Astrocyte of the spinal cord (primary cell): ENCODE measurements at places on chromosomes 3 and 15.

DNA sequence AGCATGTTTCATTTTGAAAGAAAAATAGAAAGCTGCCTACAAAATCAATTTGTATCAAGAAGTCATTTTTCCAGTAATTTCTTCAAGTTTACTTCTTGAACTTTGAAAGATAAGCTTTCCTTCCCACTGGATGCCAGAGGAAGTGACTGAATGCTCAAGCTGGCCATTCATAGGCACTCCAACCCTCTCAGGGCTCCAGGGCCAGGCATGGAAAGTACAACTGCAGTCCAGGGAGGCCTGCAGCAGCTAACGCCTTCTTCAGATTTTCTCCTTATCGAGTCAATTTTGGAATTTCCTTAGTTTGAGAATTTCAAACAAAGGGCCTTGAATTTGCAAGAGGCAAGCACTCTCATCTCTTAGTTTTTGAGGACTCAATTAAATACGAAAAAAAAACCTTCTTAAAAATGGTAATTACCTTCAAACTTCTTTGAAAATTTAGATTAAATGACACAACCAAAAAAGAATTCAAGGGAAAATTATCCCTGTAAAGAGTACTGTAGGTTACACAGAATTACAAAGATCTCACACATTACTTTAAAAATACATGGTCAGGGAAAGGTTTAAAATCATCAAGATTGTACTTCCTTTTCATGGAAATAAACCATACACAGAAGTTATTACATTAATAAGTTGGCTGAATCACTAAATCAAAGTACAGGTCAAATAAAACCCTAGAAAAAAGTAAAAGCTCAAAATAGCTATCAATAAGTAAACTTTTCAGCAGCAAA lies 2.5 kb downstream of the UBP1 start:
- peak; percentile 57 for DNase-seq

DNA sequence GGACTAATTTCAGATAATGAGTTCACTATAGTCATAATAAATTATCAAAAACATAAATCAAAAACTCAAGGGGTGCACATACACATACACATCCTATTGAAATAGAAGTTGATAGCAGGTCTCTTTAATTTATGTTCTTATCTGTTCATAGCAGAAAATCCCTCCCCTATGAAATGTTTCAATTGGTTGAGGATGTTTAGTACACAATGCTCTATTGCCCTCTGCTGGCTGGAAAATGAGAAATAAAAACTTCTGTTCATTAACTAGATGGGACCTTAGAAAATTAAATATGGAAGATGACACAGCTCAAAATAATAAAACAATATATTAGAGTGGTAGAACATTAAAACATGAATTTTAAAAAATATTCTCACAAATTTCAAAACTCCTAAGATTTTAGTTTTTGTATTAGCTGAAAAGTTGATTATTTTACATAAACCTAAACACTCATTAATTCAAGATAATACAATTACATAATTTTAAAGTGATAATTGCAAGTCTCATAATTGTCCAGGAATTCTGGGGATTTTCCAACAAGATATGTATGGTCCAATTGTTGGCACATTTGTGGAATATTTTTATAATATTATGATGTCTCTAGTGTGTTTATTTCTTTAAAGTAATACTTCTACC lies 735.0 kb downstream of the ROBO1 start:
- peak; percentile 69 for DNase-seq

DNA sequence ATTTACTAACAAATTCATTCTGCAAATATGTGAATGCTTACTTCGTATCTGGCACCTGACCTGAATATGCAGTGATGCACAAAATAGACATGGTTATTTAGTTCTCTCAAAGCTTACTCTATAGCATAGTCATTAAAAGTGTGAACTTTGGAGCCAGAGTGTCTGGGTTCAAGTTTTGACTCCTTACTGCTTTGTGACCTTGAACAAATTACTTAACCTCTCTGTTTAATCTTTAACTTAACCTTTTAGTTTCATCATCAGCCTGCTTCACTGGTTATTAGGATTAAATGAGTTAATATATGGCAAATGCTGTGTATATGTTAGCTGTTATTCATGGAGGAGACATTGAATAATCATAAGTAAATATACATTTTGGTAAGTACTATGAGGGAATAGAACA lies 12.1 kb upstream of the MGA start:
- no peak for DNase-seq

DNA sequence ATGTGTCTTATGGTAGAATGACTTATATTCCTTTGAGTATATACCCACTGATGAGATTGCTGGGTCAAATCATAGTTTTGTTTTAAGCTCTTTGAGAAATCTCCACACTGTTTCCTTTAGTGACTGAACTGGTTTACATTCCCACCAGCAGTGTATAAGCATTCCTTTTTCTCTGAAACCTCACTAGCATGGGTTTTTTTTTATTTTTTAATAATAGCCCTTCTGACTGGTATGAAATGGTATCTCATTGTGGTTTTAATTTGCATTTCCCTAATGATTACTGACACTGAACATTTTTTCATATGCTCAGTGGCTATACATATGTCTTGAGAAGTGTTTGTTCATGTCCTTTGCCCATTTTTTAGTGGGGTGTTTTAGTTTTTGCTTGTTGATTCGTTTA lies 494.3 kb downstream of the SQOR start:
- DNase-seq: peak; percentile 1

DNA sequence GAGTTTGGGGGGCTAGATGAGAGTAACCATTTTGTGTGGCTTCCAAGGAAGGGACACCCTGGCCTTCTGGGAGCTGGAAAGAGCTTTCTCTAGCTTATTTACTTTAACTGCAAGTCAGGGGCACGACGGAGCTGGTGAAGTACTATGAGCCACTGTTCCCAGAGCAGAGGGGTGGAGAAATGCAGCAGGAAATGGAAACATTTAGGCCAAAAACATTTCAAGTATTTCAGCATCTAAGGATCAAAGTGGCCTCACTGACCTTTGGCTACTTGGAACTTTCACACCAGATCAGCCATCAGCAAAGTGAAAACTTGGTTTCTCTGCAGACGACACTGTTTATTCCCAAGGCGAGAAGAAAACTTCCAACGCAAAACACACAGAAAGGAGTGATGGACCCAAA lies 7.9 kb downstream of the DGKG start:
- no peak for DNase-seq

GRCh38 chr3:197428117-197428801 lies 127.5 kb downstream of the BDH1 start:
- DNase-seq: peak; percentile 51

DNA sequence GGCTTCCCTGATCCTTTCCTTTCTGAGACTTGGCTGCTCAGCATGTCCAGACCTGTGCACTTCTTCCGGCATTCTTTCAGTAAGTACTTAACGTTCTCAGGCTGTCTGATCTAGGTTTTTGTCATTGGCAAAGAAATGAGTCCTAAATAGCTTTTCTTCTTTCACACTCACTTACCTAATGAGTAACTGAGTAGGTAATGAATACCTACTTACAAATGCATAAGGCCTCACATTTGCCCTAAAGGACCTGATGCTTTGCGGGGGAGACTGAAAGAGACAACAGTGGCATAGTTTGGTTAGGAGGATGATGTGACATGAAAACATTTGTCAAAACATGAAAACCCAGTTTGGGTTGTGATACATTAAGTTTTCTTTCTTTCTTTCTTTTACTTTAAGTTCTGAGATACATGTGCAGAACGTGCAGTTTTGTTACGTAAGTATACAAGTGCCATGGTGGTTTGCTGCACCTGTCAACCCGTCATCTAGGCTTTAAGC lies 516.7 kb upstream of the CFAP20DC start:
- DNase-seq: no peak

DNA sequence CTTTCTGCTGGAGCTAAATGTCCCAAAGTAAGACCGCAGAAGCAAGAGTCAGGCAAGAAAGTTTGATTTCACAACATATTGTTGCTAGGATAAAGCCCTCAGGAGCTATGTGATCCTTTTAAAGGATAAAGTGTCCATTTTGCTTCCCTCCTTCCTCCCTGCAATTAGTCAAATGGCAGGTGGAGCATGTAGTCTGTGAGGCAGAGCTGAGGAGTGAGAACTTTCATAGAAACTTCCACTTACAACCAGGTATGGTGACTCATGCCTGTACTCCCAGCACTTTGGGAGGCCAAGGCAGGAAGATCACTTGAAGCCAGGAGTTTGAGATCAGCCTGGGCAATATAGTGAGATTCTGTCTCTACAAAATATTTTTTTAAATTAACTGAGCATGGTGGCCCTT lies 25.2 kb upstream of the RHCG start:
- no peak for DNase-seq

DNA sequence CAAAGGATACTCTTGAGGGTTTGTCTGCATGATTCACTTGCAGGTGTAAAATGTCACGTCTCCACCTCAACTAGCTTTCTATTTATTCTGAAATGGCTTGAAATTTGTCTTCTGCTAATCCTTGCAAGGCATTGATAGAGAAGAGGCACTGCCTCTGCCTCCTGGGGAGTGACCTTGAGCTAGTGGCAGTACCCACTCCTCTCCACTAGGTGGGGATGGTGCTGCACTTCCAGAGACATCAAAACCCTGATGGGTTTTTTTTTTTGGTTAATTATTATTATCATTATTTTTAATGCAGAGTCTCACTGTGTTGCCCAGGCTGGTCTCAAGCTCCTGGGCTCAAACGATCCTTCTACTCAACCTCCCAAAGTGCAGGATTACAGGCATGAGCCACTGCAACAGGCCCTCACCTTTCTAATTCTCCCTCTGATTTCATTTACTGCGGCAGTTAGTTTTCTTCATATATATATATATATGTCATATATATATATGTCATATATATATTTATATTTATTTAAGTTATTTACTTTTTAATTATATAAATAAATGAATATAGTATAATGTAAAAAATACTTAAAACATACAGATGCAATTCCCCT lies 117.6 kb upstream of the EIF1B start:
- peak; percentile 50 for DNase-seq

- no peak for DNase-seq
Measured at GRCh38 chr15:70378126-70379031, 280.7 kb upstream of the TLE3 start.

DNA sequence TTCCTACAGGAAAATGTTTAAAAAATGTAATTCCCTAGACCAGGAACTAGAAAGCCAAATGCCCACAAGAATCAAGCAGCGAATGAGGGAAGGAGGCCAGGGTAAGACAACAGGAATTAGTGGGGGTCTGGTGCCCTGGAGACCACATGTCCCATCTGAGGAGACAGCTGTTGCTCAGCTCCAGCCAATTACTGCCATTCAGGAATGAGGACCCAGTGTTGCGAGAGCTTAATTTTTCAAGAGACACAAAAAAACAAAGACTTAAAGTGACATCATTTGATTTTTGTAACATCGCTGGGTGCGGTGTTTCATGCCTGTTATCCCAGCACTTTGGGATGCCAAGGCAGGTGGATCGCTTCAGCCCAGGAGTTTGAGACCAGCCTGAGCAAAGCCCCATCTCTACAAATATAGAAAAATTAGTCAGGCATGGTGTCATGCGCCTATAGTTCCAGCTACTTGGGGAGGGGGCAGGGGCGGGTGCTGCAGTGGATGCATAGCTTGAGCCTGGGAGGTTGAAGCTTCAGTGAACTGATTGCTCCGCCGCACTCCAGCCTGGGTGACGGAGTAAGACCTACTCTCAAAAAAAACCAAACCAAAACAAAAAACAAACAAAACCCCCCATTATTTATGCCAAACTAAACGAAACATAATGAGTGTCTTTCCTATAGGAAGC lies 52.8 kb upstream of the LRIG1 start:
- no peak for DNase-seq

DNA sequence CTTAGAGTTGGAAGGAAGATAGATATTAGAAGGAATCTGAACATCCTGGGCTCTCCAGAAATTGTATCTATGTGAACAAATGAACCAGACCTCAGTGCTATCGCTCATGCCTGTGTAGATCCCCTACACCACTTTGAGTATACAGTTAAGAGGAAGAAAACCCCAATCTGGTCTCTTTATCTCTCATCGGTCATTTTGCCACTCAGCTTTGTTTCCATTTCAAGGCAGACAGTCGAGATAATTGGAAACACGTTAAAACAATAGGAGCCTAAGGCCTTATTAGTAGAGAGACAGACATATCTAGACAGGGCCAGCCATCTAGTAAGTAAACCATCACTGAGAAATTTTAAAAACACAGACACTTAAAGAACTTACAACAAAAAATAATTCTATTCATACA lies 101.6 kb downstream of the MYLK start:
- DNase-seq: no peak

- DNase-seq: no peak
Measured at GRCh38 chr3:135917927-135918597, 47.5 kb upstream of the PPP2R3A start.

- no peak for DNase-seq
Measured at GRCh38 chr15:58381697-58382096, 50.1 kb upstream of the LIPC start.

- DNase-seq: peak; percentile 76
Measured at GRCh38 chr3:169091196-169091823, 572.2 kb downstream of the MECOM start.

GRCh38 chr3:191376516-191377141 lies 46.3 kb upstream of the UTS2B start:
- peak; percentile 82 for DNase-seq

- DNase-seq: peak; percentile 68
Measured at GRCh38 chr3:40546816-40547215, 22.1 kb downstream of the ZNF621 start.

- peak; percentile 1 for DNase-seq
Measured at GRCh38 chr15:76529911-76530310, 193.3 kb downstream of the ISL2 start.

- peak; percentile 71 for DNase-seq
Measured at GRCh38 chr3:178295292-178295912, 240.8 kb upstream of the KCNMB2 start.

DNA sequence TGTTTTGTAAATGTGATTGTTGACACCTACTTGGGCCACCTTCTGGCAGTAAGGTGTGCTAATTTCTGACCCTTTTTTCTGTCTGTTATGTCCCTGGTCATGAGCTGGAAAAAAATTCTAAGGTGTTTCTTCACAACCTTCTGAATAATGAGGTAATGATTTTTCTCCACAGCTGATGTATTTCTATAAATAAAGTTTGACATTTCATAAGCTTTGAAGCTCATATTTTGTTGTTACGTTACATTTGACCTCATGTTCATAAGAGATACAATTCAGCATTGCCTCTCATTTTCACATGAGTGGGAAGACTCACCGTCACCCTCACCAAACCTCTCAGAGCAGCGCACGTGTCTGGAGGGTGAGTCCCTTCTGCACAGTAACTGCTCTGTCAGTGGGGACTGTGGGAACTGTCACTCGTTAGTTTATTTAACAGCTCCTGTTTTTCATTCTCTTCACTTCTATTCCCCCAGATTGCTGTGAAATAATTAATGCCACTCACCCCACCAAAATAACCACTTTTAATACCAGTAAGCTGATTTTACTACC lies 140.9 kb downstream of the PLCL2 start:
- no peak for DNase-seq
